Amygdala (tissue), 56 donors: ENCODE measurements at places on chromosomes 16 and 17.

DNA sequence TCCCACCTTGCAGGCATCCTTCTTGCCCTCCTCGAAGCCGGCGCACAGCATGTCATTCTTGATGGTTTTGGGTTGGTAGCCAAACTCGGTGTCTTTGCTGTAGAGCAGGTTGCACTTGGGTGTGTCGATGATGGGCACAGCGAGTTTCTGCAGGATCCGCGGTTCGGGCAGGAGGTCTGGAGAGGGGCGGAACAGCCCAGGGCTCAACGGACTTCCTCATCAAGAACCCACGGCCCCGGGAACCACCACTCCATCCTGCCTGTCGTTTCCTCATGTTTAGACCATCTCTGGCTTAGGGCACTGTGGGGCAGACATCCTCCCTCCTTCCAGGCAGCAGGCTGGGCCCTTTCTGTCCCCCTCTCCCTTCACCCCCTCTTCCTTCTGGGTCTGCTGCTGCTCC is 6.5 kb downstream of the PRSS27 start:
- no peak for DNase-seq

DNA sequence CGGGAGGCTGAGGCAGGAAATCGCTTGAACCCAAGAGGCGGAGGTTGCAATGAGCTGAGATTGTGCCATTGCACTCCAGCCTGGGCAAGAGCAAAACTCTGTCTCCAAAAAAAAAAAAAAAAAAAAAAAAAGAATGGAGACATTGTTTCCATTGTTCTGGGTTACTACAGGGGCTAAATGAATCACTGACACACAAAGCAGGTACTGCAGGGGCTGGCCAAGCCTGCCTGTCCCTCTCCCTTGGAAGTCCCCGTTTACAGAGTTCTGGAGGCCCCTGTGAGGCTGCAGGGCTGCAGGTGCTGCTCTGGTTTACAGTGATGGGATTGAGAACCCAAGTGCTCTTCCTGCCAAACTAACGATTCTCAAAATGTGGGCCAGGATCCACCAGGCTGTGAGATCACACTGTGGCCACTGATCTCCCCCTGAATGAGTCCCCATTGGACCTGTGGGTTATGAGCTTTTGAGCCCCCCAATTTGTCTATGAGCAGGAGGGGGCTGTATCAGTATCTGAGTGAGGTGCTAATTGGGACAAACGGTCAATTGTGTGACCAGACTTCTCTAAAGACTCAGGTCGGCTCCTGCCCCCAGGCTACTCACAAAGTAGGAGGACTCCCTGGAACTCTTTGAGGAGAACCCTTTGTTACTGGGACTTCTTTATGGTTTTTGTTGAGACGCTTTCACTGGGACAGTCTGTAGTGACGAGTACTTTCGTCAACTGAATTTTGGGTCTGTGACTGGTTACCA is 39.0 kb downstream of the DNAH17 start:
- DNase-seq = no peak

DNA sequence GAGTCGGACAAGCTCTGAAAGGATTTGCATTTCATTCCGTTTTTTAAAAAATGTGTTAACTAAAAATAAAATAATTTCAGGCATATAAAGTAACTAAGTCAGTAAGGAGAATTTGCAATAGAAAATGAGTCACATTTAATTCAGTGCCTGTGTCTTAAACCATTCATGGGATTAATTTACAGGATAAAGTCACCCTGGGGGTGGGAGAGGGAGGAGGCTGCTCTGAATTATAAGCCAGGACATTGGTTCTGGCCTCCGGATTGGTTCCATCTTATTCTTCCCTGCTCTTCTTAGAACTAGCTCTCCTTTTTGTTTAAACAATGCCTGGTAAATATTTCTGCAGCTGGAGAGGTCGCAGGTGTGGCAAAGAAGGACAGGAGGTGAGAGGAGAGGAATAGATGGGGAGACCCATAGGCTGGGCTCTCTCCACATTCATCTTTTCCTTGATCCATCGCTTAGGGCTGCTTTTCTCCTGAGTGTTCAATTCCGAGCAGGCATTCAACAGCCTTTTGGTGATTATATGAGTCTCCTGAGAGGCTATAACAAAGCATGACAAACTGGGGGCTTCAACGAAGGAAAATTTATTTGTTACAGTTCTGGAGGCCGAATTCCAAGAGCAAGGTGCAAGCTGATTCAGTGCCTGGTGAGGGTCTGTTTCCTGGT is 319.2 kb downstream of the PHKB start:
- no peak for DNase-seq

DNA sequence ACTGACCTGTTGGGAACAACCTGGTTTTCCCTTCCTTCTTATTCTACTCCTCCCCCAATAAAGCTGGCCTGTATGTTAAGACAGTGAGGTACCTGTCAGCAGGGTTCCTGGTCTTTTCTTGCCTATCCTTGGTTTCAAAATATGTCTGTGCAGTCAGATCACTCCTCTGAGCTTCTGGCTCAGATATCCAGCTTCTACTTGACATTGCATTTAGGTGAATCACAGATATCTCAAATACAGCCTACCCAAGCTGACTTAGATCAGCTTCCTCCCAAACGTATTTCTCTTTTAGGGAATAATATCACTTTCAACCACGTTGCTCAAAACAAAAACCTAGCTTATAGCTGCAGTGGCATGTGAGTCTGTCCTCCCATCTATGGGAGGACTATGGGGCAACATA is 48.7 kb downstream of the TEX14 start:
- DNase-seq = no peak

DNA sequence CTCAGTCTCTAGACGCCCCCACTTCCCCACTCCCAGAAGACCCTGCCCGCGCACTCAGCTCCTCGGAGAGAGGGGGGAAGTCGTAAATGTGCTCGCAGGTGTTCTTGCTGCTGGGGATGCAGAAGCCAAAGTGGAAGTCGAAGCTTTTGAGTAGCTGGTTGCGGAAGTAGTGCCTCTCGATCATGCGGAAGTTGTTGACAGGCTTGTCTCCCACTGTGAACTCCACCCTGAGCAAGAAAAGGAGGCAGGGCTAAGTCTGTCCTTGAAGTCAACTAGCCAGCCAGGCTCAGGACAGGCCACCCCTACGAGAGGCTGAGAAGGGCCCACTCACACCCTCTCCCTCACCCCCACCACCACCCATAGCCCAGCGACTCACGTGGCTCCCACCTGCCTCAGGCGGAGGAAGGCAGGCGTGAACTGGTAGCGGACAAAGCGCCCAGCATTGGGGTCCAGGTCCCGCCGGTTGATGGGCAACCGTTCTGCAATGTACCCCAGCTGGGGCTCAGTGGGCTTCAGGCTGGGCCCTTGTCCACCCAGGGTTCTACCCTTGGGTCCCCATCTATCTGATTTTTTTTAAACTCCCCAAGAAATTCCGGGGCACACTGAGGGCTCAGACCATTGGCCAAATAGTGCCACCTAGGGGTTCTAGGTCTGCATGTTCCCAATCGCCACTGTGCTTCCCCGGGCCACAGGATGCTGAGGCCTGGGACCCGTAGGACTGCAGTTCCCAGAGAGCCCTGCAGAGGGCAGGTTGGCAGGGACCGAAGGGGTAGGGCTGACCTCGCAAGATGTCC is 4.6 kb downstream of the UNC119 start:
- no peak for DNase-seq

DNA sequence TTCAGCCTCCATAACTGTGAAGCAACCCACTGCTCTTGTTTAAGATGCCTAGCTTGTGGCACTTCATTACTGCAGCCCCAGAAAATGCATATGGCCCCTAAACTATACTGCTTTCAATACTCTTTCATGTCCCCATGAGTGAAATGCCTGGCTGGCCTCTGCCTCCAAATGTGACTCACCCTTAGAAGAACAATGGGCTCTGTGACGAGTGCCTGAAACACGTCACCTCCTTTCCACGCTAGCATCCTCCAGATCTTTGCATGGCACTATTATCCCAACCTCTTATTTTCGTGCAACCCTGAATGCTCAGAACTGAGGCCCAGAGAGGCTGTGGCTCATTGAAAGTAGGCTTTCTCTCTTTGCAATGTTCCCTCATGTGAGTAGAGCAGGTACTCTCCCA is 233.1 kb downstream of the CBLN1 start:
- no peak for DNase-seq

DNA sequence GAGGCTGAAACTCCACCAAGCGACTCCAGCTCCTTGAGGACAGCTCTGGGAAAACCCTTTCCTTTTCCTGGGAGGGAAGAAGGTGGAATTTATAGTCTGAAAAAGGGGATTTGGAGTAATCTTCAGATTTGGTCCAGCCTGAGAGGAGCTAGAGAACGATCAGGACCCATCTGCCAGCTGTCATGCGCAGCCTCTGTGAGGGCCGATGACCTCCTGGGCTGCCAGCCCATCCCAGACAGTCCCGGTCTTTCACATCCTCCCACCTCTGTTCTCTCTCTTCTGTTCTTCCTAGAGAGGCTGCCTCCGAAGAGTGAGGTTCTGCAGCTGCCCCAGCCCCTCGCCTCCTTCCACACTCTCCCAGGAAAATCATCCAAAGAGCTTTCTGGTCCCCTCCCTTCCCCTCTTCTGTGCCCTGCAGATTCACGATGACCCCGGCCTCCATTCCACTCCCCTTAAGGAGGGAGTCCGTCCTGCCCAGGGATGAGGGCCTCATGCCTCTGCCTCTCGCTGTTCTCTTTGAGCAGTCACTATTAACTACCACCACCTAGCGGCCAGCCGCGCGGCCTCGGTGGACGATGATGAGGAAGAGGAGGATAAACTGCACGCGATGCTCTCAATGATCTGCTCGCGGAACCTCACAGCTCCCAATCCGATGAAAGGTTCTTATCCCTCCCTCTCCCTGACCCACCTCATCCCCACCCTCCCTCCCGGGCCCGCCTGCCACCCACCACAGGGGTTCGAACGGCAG is 29.6 kb downstream of the SGSM2 start:
- no peak for DNase-seq

GRCh38 chr16:81654346-81654745 is 124.7 kb upstream of the PLCG2 start:
- DNase-seq = no peak

DNA sequence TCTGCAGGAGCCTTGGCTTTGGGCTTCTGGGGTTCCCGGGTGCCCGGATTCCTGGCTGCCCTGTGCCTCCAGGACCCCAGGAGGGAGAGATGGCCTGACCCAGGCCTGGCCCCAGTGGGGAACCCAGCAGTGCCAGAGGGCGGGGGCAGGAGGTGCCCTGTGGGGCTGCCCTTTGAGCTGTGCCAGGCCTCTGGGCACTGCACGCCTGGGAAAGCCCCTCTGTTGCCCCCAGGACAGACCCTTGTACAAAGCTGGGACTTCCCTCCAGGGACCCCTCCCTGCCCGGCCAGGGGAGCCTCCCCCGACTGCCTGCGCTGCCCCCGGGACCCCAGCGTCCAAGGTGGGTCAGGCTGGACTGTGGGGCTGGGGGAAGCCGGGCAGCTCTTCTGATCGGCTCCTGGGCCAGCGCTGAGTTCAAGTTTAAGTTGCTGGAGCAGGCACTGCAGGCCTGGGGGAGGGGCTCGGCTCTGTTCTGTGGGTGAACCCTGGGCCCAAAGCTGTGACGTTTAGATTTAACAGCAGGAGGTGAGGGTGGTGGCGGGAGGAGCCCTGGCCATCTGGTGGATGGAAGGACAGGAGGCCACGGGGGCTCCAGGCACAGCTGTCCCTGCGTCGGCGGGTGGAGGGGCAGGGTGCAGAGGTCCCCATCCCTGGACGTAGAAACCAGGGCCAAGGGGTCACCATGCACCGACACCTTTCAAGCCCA is 27.6 kb upstream of the C1QTNF8 start:
- no peak for DNase-seq

DNA sequence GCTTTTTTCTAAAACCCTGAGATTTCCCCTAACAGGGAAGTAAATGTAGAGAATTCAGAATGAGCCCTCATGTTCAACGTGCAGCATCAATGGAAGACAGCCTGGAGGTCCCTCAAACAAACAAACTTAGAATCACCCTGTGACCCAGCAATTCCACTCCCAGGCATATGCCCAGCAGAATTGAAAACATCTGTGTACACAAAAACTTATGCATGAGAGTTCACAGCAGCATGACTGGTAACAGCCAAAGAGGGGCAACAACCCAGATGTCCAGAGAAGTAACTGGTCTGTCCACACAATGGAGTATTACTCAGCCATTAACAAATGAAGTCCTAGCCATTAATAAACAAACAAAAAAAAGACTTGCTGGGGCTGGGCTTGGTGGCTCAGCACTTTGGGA is 252.7 kb downstream of the PARN start:
- DNase-seq = no peak

DNA sequence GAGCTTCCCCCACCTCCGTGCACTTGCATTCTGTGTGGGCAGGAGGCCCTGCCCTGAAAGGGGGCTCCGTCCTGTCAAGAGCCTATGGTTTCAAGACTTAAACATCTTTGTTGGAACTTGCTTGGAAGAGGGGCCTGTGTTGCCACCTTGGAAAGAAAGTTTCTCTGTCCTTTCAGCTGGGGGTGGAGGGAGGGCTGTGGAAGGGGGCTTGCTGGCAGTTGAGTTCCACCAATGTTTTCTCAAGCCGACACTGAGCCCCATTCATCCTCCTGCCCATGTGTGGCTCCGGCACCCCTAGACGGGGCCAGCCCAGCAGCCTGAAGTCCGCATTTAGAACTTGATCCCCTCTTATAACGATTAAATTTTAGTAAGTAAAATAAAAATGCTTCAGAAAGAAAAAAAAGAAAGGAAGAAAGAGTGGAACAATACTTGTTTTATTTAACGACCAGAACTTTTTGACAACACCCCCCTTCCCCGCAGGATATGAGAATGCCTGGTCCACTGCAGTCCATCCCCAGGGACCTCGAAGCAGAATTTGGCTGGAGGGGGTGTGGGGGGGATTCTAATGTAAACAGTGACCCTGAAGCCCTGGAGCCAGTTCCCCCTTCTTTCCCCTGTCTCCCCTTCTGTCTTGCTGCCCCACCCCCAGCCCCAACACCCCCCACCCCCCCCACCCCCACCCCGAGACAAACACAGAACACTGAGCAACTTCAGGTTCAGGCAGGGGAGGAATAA is 26.9 kb upstream of the CLEC18A start:
- no peak for DNase-seq

DNA sequence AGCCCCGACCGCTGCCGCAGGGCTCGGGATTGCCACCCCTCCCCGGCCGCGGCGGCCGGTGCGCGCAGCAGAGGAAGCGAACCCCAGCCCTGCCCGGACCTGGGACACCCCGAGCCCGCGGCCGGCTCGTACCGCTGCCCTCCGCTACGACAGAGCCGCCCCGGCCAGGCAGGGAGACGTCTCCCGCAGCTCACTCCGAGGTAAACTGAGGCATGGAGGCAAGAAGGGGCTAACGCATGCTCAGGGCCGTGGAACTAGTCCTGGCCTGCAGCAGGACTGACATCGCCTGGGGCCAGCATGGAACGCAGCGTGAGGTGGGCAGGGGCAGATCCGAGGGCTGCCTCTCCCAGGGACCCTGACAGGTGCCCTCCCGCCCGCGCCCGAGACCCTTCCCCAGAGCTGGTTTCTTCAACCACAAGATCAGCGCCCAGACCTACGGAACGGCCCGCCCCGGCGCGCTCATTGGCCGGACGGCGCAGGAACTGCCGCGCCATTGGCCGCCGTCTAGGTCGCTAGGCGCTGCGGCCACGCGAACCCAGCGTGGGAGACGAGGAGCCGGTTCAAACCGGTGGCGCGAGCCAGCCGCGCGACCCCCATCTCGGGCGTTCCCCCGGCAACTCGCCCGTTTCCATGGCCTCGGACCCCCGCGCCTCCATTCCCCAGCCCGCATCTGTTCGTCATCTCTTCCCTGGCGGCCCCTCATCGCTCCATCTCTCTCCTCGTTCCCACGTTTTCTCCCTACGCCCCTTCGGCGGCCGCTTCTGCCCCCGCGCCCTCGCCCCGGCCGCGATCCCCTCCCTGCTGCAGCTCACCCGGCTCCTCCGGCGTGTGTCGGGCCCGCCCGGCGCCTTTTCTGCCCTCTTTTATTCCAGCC is at the start of gene SLC43A2:
SLC43A2 (minus strand) TSS at position 853 of the 874 bp plus-strand sequence. CDS start 960 bp downstream, outside the sequence.
- DNase-seq = peak; percentile 91
